Activated T-cell treated with anti-CD3 and anti-CD28 coated beads for 48 hours (primary cell): ENCODE measurements at places on chromosomes 5 and 9.

DNA sequence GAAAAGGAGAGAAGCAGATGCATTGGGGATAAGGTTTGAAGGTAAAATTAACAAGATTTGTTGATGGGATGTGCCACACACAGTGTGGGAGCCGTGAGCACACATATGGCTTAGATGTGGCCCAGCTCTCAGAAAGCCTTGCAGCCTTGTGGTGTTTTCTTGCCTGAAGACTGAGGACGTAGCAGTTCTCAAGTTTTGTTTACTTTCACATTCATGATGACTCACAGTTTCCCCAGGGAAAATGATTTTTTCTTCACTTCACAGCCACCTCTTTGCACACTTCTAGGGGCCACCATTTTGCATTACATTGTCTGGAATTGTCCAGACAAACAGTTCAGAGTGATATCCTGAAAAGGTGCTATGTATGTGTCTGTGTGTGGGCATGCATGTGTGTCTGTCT, 126.2 kb downstream of the BASP1 start:
- no peak for DNase-seq

DNA sequence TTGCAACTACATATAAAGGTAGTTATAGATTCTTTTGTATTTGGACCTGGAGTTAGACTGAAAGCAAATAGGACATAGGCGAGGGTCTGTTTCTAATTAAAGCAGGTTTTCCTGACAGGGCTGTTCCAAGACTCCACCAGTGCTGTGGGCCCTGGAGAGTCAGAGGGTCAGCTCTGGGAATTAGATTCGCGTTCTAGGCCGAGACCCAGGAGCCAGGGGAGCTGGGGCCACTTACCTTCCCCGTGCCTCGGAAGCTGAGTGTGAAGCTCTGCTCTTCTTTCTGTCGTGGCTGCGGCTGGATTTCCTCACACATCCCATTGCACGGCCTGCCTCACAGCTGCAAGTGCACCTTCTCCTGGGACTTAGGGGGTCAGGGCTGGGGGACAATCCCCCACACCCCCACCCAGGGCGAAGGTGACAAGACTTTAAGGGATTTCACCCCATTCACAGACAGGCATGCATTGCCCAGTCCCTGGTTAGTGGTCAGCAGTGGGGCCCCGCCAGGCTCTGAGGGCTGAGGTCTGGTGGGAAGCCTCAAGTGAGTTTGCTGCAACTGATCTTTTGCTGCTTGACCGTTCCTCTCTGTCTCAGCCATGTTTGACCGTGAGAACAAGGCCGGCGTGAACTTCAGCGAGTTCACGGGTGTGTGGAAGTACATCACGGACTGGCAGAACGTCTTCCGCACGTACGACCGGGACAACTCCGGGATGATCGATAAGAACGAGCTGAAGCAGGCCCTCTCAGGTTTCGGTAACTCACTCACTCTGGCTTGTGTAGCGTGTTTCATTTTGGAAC, 15.3 kb upstream of the AHRR start:
- no peak for DNase-seq

GRCh38 chr9:33230756-33231622, 9.0 kb upstream of the SPINK4 start:
- no peak for DNase-seq

DNA sequence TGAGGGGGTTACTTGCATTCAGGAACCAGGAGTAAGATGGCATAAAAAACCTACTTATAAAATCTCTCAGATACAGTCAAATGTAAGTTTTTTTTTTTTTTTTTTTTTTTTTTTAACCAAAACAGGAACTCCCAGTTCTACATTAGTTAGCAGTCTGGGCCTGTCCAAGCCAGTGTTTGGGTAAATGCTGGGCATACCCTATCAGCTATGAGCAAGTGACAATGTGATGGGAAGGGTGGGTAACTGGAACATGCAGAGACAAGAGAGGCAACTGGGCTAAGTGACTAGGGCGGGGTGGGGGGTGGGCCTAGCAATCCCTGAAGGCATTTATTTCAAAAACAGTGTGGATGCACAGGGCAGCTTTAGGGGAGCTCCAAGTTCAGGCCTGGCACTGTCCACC, 2.3 kb downstream of the NMRK1 start:
- no peak for DNase-seq

GRCh38 chr5:178327931-178328711, 95.5 kb upstream of the PHYKPL start:
- DNase-seq = no peak

- DNase-seq = no peak
These were observed 56.2 kb upstream of the PIK3R1 start for GRCh38 chr5:68159224-68159951.

GRCh38 chr5:89572696-89573095, 689.7 kb upstream of the MEF2C start:
- DNase-seq = no peak
